Sigmoid colon (tissue), 7 donors: ENCODE measurements at places on chromosomes 1 and 21. TPM values are rescaled to one million over a fixed set of nuclear protein-coding genes. Genes with fewer than 3 reads are reported as not detected.

DNA sequence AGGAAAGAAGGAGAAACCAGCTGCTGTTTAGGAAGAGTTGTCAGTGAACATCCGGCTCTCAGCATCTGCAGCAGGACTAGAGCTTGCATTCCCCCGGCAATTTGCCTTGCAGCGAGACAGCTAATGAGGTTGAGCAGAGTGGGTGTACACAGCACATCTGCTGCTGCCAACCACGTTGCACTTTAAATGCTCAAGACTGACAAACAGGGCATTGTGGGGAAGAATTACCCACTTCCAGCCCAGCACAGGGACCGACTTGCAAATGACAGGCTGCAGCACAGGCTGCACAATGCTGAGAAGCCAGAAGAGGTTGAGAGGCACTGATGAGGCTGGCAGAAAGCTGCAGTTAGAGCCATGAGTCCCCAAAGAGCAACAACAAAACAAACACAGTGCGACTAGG lies 47.5 kb upstream of the PLA2G2C start:
- no peak for DNase-seq

- no peak for DNase-seq
These were observed 86.8 kb downstream of the TGFBR3 start for GRCh38 chr1:91799159-91799558.

- no peak for DNase-seq
These were observed 2015.8 kb downstream of the NCAM2 start for GRCh38 chr21:23014021-23014420.

- no peak for DNase-seq
These were observed 277.2 kb upstream of the VAMP3 start for GRCh38 chr1:7493711-7494454.

TMPRSS3 gene
- total RNA-seq, result 0.16 TPM

DNA sequence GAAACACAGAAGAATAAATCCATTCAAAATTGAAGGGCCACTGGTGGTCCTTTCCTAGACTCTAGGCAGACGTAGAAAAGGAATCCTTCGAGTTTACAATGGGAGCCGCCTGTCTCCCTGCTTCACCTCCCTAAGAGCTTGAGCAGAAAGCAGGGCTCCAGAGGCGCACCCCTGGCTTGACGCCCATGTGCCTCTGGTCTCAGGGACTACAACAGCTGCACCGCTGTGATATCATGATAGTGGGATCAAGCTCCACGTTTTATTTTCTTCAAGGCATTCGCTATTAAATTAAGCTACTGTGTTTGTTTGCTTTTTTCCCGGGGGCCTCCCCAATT lies 403 bp upstream of the C1orf122 start:
- DNase-seq, result no peak

- peak; percentile 74 for DNase-seq
These were observed 156.0 kb downstream of the RERE start for GRCh38 chr1:8661185-8662110.
